Naive thymus-derived CD4-positive, alpha-beta T cell (primary cell): ENCODE measurements at places on chromosomes 1 and 21. TPM values are rescaled to one million over a fixed set of nuclear protein-coding genes. Genes with fewer than 3 reads are reported as not detected.

Gene FAAH
- 3.8 and 4.6 TPM in 2 replicates for total RNA-seq

Gene KCNJ9
- total RNA-seq = not detected

Gene SKI
- total RNA-seq = 95.3 TPM

Gene AADACL4
- not detected for total RNA-seq

Gene P3R3URF
- not detected for total RNA-seq

Gene RGS4
- total RNA-seq = not detected in 2 replicates

Gene SMIM1
- total RNA-seq = 2.3 TPM

Gene CHI3L2
- total RNA-seq = 8.5 TPM

Gene PEAR1
- total RNA-seq = 0.30 TPM

DNA sequence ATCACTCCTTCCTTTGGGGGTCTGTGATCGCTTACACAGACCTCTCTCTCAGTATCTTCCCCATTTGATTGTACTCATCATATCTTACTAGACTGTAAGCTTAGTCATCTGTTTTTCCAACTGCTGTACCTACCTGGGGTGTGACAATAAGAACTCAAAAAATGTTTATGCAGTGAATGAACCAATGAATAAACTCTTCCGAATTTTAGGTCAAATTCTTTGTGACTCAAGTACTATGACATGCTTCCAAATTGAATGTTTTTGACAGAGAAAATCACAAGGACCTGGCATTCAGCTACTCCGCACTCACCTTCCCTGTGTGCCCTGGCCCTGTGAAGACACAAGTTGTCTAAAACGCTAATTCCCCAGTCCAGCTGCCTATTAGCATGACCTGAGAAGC, 42.1 kb downstream of the TMCO4 start:
- DNase-seq = no peak

DNA sequence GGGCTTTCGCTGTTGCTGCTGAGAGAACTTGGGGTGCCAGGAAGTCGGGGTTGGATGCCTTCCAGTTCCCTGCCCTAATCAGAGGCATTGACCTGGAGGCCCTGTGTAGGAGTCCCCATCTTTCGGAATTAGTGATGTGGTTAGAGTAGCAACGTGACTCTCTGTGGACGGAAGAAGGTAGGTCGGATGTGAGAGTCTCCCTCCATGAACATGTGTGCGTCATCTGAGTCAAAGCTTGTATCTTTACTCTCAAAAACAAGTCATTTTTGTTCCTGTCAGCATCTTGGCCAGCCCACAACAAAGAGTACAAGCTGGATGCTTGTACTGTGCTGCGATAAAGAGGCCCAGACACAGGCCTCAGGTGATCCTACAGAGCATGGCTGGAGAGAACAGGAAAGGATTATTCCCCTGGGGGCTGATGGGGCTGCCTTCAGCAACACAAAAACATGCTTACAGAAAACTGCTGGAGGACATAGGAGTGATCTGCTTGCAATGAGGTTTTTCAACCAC, 31.0 kb upstream of the IL10 start:
- peak; percentile 93 for DNase-seq

DNA sequence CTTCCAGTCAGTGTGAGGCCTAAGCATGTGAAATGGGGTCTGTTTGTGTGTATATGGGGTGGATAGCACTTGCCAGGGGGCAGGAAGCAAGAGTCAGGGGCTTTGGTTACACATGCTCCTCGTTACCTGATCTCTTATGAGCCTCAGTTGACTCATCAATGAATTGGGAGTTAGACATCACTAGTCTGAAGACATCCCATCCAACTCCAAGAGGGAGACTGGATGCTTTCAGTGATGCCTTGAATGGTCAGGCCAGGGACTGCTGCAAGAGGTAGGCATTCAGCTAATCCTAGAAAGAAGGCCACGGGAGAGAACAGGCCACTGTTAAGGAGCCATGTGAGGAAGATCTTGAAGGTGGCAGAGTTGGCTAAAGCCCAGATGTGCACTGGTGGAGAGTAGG, 6.3 kb downstream of the RAB25 start:
- DNase-seq = no peak

DNA sequence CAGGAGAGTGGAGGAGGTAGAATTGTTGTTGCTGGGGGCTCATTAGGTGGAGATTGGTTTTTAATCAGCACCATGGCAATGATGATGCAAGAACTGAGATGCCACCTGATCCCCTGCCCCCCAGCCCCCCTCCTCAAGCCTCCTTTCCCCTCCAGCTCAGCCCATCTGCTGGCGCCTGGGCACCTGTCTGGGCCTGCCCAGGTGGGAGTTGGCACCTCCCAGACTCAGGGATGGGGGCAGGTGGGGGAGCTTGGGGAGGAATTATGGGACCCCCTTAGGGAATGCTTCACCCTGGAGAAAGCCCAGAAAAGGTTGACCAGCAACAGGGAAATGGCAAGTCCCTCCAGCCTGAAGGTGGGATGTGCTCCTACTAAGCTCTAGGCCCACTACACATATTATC, 1.5 kb upstream of the NHLH1 start:
- DNase-seq = no peak

- no peak for DNase-seq
These were observed 149.5 kb upstream of the NEGR1 start for GRCh38 chr1:72431810-72432209.

DNA sequence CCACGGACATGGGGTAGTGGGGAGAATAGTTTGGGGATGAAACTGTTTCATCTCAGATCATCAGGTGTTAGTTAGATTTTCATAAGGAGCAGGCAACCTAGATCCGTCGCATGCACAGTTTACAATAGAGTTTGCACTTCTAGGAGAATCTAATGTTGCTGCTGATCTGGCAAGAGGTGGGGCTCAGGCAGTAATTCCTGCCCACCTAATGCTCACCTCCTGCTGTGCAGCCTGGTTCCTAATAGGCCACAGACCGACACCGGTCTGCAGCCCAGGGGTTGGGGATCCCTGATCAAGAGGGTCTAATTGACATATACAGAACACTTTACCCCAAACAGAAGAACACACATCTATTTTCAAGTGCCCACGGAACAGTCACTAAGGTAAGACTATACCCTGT, 275.1 kb downstream of the PTPRU start:
- no peak for DNase-seq

DNA sequence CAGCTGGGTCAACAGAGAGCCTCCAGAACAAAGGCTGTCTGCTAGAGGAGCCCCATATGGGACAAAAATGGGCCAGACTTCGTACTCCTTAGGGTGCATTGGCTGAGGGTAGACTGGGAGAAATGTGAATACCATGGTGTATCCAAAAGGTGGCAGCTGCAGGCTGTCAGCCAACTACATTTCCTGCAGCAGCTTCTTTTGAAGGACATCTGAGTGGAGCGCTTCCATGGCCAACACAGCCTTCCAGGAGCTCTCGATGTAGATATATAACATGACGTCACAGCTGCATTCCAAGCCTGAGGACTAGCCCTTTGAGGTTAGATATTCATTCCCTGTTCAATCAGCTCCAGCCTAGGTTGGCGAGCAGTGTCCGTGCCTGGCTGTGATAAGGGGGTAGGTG, 107.7 kb downstream of the MAB21L3 start:
- no peak for DNase-seq

DNA sequence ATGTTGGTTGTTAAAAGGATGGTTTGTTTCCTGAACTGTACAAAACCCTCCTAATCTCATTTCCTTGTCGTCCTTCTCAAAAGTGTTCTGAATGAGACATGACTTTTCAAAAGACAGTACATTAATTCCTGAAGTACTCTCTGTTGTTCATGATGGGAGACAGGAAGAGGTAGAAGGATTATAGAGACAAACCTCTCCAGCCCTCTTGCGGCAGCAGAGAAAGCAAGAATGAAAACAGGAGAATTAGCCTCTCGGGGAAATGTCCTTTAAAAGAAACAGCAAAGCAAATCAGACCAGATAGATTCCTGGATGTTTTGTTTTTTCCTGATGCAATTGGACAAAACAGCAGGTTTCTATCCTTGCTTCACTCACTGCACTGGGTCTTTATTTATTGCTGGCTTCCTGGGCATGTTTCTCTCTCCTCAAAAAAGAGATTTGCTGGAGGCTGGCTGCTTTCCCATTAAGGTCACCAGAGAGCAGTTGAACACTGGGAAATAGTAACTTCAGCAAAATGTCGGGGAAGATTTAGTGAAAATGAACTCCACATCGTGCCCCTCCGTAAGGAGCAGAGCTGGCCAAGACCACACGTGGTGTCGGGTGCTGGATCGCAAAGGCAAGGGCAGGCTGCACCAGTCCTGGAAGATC, 145.8 kb upstream of the SYT6 start:
- DNase-seq = no peak

DNA sequence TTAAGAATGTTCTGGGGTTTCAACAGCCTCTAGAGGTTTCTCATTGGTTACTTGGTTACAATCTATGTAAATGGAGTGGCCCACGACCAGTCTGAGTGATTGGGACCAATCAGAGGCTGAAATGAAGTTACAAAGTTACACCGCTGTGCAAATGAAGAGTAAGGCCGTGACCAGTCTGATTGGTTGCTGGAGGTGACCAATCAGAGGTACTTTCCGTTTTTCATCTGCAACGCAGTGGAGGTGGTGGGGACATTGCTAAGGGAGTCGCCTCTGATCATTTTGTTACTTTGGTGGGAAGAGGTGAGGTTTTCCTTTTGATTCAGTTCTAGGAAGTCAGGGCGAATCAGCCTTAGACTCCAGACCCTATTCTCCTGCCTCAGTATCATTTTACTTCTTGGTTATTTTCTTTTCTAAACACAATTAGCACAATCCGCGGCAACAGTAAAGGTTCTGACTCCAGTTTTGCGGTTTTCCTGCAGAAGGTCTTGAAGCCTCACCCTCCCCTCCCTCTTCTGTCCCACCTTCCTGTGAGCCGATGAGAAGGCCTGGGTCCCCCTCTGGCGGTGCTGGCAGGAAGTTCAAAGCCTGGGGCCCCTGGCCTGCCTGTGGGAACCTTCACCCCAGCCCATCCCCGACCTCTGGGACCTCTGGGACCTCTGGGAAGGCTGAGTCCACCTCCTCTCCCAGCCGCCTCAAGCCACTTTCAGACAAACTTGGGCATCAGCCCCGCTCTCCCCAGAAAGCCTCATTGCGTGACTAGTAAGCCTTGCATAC, 38.7 kb upstream of the TTC34 start:
- DNase-seq = peak; percentile 43

GRCh38 chr1:235319255-235319654, 8.7 kb downstream of the ARID4B start:
- no peak for DNase-seq

DNA sequence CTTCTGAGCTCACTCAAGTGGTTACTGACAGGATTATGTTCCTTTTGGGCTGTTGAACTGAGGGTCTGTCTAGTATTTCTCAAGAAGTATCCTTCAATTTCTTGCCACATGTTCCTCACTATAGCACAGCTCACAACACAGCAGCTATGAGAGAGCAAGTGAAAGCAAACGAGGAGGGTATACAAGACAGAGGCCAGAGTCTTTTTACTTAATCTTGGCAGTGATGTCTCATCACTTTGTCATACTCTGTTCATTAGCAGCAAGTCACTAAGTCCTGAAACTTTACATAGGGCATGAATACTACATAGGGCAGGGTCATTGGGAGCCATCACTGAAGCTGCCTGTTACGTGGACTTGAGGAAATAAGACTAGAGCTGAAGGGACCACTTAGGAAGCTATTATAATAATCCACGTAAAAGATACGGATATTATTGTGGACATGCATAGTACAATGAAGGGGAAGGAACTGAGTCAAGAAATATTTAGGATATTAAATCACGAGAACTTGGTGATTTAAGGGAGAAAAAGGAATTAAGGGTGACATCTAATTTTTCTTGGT, 63.7 kb downstream of the SLC30A7 start:
- DNase-seq = no peak

DNA sequence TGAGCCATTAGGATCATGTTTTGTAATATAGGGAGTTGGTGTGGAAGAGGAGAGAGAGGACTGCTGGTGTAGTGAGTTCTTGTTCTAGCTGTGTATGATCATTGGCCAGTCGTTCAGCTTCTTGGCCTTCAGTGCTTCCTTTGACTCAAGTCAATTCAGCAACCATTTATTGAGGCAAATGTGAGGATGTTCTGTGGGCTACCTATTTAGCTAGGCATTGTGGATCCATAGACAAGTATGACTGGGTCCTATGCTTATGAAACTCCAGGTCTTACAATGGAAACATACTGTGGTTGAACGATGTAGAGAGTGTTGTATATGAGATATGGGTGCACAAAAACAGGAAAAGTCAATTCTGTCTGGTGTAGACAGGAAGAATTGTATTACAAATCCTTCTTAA, 41.7 kb downstream of the NFIA start:
- DNase-seq = no peak

- DNase-seq = peak; percentile 46
These were observed at the start of gene HEYL for GRCh38 chr1:39639305-39640130. TSS of gene HEYL (minus strand) at chr1:39639643. CDS start at chr1:39639625, 18 bp downstream.

DNA sequence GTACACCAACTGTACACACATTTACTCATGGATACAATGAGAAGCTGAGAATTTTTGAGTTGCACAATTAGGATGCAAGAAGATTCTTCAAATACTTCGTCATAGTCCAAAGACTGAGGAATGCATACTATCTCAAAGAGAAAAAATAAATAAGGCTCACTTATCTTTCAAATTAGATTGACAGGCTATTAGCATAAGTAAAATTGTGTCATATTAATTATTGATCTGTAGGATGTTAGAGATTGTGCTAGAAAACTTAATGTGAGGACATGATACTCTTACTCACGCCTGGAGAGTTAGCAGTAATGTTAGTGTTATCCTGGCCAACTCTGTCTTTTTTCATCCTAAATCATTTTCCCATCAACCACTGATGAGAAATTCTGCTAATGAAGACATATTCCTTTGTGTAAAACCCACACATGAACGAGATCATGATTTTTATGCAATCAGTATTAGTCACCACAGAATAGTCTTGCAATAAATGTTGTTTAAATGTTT, 659.0 kb downstream of the LTN1 start:
- no peak for DNase-seq

DNA sequence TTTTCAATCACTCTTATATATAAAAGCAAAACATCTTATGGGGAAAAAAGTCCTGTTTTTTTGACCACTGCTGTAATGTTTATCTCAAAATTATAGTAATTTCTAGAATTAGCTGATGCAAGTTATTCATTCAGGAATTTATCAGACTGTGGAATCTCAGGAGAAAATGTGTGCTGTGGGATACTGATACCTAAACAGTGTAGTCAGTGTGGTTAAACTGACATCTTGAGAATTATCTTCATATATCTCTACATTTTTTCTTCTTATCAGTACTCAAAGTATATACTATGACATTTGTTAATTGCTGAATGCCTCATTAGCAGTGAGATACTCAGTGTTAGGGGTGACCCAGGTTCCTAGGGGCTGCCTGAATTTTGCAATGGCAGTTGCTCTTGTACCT, 839.3 kb downstream of the KCNT2 start:
- DNase-seq = no peak

DNA sequence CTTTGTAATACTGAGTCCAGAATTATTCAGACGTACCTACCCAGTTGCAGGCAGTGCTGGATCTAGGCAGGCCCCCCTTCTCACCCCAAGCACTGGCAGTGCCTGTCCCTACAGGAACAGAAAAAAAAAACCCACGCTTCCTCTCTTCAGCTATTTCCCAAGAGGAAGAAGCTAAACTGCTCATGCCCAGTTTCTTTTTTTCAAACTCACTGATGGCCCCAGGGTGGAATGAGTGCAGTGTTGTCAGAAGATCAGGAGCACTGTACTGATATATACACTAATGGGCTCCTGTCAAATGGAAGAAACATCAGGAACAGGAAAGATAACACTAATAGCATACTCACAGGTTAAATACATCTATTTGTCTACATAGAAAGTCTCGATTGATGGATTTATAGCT, 28.2 kb upstream of the DOCK7 start:
- no peak for DNase-seq
